ENCODE measurements at places on chromosomes 1 and 21.

DNA sequence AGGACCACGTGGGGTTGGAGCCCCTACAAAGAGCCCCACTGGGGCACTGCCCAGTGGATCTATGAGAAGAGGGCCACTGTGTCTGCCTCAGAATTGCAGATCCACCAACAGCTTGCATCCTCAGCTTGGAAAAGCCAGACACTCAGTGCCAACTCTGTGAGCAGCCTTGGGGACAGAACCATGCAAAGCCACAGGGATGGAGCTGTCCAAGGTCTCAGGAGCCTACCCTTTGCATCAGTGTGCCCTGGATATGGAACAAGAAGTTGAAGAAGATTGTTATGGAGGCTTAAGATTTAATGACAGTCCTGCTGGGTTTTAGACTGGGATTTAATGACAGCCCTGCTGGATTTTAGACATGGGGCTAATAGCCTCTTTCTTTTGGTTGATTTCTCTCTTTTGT lies 1670.9 kb downstream of the PLA2G4A start:
- no peak for DNase-seq

DNA sequence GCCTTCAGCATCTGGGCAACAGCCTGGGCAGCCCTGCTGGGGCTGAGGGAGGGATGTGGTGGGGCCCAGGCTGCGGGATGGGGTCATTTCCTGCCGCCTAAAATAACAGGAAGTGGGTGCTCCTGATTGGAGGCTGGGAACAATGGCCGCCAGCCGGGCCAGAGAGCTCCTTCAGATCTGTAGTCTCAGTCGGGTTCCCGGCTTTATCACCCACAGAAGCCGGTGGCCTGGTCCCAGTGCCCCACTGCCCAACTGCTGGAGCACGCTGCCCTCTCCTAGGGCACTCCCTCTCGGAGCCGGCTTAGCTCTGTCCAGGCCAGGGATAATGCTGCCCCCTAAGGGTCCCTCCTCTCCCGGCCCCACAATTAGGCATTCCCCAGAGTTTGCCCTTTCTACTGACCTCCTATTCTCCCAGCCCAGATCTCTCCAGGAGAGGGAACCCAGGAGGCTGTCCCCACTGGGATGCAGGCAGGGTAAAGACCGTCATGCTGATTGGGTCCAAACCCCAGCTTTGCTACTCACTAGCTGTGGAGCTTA lies 5.1 kb downstream of the MAP7D1 start:
- peak; percentile 65 for DNase-seq

- DNase-seq: no peak
Observed at GRCh38 chr1:171699531-171699930, 42.3 kb downstream of the VAMP4 start.

GRCh38 chr1:228358039-228358763 lies 48.4 kb downstream of the TRIM11 start:
- DNase-seq: no peak

- DNase-seq: no peak
Observed at GRCh38 chr1:209705033-209705598, 470 bp downstream of the HSD11B1 start.

GRCh38 chr1:221344693-221345092 lies 397.2 kb downstream of the DUSP10 start:
- no peak for DNase-seq

DNA sequence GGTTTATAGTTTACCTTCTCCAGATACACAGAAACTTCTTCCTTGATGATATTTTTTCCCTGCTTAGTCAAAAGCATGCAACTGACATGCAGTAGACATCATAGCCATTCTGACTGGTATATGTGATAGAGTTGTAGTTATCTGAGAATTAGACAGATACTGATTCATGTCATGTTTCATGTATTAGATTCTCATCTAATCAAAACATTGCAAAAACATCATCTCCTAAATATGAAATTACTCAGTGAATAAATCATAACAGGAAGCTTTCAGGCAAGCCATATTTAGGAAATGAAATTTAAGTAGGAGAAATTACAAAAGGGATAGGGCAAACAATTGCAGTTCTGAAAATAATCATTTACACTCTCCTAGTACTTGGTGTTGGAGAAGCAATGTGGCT lies 38.4 kb upstream of the ASB17 start:
- no peak for DNase-seq

- DNase-seq: no peak
Observed at GRCh38 chr1:19483261-19483660, 2.1 kb downstream of the CAPZB start.

- DNase-seq: no peak
Observed at GRCh38 chr1:23421343-23421742, 3.2 kb downstream of the TCEA3 start.

DNA sequence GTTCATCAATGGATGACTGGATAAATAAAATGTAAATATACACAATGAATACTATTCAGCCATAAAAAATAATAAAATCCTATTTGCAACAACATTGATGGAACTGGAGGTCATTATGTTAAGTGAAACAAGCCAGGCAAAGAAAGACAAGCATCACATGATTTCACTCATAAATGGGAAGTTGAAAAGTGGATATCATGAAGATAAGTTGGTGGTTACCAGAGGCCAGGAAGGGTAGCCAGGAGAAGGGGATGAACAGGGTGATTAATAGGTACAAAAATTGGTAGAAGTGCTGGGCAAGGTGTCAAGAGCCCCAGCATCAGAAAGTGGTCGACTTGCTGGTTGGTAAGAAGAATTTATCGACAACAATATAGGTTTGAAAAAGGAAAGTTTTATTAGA lies 1.3 kb upstream of the PARK7 start:
- DNase-seq: no peak

DNA sequence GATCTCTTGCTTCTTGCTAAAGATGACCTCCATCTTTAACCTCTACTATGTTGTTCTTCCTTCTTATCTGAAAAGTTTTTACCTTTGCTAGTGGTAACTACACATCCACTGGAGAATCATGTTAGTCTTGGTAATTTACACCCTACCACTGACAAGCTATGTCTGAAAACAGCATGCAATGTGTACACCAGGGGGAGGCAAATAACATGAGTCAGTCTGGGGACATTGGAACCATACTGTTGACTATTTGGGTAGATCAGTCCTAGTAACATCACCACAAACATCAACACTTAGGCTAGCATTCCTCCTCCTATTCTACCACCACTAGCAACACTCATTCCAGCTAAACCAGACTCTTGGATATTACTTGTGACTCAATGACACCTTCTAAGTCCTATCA lies 549.0 kb downstream of the KCNT2 start:
- DNase-seq: no peak

GRCh38 chr1:88562991-88563390 lies 121.1 kb upstream of the PKN2 start:
- DNase-seq: no peak

DNA sequence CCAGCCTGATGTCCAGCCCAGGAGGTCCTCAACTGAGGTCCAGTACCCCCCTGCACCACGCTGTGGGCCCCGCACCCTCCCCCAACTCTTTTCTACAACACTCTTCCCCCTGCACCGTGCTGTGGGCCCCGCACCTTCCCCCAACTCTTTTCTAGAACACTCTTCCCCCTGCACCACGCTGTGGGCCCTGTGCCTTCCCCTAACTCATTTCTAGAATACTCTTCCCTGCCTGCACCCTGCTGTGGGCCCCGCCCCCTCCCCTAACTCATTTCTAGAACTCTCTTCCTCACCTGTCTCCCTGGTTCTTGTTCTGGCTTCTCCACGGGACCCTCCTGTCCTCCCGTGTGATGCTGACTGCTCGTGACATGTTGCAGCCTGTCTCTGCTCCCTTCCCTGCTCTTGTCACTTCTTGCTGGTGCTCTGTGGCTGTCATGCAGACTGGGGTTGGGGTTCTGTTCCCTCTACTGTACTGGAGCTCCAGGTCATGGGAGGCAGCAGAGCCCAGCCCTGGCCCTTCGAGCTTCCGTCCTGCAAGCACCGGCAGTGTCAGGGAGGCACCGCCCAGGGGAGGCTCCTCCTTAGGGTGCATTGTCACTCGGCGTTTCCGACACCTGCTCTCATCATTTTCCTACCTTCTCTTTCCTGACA lies 160.1 kb upstream of the COL6A1 start:
- DNase-seq: no peak

DNA sequence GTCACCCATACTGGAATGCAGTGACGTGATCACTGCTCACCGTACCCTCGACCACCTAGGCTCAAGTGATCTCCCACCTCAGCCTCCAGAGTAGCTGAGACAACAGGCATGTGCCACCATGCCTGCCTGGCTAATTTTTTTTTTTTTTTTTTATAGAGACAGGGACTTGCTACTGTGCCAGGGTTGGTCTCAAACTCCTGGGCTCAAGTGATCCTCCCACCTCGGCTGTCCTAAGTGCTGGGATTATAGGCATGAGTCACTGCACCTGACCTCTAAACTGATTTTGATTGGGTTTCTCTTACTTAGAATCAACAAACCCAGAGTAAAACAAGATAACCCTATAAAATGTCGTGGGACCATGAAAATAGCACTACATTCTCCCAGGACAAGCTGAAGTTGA lies 112.0 kb downstream of the UBE2U start:
- DNase-seq: no peak

DNA sequence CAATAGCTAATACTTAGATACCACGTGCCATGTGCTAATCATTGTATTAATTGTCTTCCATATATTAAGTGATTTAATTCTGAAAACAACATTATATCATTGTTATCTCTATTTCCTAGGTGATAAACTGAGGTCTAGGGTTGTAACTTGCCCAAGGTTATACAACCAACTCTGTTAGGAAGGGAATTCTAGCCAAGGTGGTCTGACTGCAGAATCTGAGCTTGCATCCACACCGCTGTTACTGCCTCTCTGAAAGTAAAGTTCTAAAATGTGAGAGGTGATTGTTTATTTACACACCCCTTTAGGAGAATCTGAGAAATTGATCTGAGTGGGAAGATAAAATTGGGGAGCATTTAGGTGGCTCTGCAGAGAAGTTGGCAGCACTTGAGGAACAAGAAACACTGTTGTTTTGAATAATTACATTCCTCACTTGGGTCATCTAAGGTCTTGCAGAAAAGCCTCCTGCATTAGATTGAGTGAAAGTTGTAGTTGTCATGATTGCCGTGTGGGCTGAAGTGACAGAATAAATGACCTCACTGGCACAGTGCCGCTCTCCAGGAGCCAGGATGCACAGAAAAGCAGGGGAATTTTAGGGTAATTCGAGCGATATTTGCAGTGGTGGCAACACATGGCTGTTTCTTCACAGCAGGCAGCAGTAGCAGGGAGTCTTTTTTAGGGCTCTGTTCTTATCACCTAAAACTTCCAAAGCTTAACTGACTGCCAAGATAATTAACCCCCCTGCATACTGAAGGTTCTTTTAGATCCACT lies 121.7 kb downstream of the ADGRL4 start:
- no peak for DNase-seq

DNA sequence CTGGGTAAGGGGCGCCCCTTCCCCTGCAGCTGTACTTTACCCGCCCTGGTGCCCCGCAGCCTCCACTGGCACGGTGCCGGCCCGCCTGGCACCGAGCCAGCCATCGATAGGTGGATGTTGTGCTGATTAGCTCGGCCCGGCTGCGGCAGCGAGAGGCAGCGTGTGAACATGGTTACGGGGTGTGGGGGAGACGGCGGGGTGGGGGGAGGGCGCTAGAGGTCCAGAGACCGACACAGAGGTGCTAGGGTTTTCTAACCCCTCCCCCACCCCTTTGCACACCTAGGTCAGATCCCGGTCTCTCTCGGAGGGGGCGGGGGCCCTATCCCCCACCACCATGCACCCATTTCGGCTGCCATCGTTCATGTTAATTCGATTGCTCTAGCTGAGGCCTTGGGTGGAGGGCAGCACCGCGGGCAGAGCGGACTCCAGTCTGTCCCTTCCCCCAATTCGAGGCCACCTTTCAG lies 6.7 kb downstream of the EFNA4 start:
- DNase-seq: no peak

DNA sequence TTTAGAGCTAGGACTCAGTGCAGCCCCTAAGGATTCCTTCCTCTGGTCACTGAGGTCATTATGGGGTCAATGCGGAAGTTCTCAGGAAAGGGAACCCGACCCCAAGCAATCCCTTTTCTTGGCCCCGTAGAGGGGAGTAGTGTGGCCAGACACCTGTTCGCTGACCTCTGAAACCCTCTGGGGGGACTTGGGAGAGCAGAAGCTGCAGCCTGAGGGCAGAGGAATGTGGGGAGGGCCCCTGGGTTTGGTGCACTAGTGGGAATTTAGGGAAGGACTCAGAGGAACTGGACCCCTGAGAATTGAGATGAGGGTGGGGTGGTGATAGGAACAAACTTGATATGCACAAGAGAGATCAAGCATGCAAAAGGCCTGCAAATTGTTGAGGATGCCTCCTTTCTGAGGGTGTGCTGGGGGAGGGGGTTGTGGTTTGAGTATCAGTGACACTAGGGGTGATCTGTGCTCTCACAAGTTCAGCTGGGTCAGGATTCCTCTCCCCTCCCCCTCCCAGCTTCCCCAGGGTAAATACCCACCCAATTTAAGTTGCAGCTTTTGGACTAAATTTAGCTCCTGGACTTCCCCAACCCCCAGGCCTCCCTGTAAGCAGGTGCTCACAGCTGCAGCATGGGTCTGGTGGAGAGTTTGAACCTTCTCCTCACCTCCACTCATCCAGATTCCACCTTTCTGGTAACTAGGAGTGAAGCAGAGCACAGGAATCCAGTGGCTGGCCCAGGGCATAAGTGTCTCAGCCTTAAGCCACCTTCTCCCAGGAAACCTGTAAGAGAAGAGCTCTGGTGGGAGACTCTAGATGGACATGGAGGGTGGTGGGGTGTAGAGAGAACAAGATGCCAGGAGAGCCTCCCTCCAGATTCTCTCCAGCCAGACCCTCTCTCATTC lies 13.5 kb downstream of the ADAMTSL4 start:
- no peak for DNase-seq

DNA sequence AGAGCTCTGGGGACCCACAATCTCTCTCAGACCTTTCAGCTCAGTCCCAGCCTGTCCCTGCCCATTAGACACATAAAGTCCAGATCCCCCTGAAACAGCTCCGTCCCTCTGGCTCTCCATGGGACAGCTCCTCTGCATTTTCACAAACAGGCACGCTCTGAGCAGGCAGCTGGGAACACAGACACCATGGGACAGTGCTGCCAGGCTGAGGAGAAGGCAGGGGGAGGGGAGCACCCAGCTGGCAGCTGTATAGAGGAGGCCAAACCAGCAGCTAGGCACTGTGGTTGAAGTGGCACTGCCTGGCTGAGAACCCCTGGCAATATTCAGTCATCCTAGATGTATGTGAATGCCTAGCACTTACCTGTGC lies 2.0 kb downstream of the TMEM63A start:
- no peak for DNase-seq

GRCh38 chr1:19460535-19461219 lies 24.7 kb downstream of the CAPZB start:
- no peak for DNase-seq

GRCh38 chr1:25566730-25567341 lies 23.4 kb downstream of the LDLRAP1 start:
- DNase-seq: no peak

GRCh38 chr1:180953291-180954004 lies 40.8 kb downstream of the KIAA1614 start:
- DNase-seq: no peak

DNA sequence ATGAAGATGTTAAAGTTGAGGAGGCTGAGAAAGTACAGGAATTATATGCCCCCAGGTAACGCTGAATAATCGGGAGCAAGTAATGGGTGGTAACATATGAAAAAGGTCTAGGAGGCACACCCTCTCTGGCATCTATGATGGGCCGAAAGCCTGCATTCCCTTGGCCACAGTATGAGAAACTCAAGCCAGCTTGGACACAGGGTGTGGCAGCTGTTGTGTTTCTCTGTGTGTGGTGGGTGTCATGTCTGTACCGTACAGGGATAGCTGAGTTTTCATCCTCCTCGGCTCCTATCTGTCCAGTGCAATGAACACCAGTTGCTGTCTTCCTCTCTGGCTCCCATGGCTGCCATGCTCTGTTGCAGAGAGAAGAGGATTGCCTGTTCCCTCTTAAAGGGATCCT lies 32.9 kb downstream of the NBPF3 start:
- no peak for DNase-seq

Measured in 8988T (cell line).